ENCODE measurements at places on chromosomes 3 and 15.

DNA sequence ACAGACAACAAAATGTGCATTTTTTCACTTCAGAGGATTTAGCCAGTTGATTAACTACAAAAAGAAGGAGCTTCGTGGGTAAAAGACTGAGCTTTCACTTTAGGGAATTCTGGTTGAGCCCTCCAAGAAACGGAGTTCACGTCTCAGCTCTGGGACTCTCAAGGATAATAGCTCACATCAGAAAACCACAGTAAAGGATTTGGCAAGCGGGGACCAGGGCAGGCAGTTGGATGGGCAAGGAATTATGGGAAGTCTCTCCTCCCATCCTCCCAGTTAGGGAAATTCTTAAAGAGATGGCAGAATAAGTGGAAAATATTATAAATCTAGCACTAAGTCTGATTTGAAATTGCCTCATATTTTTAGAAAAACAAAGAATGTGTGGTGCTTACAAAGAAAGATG, 188.3 kb upstream of the EOMES start:
- no peak for DNase-seq

DNA sequence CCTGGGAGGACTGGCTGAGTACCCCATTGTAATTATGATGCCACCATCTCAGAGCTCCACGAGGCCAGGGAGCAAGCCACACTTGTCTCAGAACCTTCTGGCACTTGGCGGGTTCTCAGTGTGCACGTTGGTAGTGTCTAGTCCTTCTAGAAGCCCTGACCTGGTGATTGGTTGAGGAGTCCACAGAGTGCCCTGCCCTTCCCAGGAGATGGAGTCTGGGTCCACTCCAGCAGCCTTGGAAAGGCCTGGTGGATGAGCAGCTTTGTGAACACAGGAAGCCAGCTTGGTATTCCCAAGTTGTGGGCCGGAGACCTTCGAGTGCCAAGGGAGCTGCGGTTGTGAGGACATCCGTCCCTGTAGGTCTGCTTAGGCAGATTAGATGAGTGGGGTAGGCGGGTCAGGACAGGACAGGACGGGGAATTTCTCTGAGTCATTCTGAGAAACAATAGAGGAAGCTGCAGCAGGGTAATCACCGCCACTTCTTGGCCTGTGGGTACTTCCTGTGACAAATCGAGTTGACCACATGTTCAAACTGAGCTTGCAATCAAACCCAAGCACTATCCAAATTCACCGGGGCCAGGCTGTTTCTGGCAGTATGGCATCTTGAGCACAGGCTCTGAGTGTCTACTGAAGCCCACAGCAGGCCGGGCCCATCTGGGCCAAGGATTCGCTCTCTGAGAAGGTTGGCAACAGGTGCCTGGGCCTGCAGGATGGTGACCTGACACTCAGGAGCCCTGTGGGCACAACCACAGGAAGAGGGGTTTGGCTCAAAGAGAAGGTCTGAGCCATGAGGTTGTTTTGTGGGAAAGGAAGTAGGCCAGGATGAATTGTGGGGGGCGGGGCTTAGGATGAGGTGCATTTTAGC, 71.5 kb upstream of the PLXNA1 start:
- peak; percentile 65 for DNase-seq

GRCh38 chr15:99443768-99444446, 121.9 kb upstream of the MEF2A start:
- DNase-seq = peak; percentile 2

DNA sequence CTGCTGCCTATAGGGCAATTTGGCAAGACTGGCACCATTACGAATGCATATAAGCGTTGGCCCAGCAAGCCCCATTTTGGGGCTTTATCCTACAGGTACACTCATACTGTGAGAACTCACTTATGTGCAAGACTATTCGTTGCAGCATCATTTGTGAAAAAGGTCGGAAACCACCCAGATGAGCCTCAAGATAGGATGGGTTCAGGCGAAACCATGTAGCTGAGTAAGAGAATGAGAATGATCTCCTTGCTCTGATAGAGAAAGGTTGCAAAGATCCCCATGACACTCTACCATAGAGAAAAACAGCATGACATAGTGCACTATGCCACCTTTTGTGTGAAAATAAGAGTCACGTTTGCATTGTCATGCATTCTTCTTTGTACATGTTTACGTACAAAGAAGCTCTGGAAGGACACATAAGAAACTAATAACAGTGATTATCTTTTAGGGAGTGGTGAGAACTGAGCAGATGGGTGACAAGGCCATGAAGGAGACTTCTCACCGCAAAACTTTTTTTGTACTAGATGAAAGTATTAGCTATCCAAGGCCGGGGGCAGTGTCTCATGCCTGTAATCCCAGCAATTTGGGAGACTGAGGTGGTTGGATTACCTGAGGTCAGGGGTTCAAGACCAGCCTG, 50.0 kb downstream of the RHCG start:
- DNase-seq = no peak

GRCh38 chr3:189778340-189778950, 147.3 kb downstream of the TP63 start:
- no peak for DNase-seq

DNA sequence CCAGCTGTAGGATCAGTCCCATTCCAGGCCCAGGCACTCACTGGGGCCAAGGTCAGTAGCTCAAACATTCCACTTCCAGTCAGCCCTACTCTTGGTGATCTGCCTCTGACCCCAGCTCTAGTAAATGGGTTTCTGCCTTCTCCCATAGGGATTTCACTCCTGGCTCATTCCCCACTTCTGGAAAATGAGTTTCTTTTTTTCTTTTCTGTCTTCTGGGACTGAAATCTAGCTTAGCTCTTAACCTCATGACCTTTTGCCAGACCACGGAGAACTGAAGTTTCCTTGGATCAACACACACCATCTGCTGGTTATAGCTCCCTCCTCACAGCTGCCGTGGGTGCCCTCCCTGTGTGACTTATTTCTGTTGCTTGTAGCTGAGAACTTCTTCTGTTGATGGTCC, 21.3 kb downstream of the MME start:
- DNase-seq = no peak

GRCh38 chr3:162007722-162008121, 511.1 kb downstream of the OTOL1 start:
- DNase-seq = no peak

- DNase-seq = no peak
Observed at GRCh38 chr15:57335719-57336118, 40.6 kb upstream of the CGNL1 start.

DNA sequence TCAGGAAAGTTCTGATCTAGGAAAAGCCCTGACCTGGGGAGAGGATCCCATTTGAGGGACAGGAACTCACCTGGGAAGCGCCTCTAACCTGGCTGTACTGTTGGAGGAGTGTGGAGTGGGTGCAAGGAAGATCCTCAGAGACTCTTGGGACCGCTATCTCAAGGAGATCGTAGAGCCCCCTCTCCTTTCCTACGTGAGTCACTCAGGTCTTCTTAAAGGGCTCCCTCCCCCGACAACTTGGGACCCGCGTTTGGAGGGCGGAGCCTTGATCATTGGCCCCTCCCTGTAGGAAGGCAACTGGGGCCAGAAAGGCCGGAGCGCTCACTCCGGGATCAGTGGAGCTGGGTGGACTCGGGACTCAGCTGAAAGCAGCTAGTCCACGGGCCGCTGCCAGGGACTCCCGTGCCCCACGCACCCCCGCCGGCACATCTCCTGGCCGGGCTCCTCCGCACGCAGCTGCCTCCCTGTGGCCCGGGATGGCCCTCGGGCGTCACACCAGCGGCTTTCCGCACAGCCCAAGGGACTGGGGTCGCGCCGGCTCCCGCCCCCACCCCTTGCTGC, 520 bp downstream of the SLC26A6 start:
- DNase-seq = peak; percentile 77

DNA sequence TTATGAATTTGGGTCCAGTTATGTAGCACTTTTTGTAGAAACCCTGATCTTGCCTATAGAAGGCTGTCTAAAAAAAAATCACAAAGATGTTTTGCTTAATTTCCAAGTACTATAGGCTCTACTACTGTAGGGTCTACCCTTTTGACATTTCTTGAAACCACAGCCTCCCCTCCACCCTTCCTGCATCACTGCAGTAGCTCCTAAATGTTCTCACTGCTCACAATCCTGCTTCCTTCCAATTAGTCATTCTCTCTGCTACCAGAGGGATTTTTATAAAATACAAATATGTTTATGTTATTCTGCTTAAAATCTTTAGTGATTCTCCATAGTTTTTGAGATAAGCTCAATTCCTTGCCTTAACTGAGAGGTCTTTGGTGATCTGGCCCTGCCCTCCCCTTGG, 114.0 kb downstream of the CYP19A1 start:
- DNase-seq = no peak

DNA sequence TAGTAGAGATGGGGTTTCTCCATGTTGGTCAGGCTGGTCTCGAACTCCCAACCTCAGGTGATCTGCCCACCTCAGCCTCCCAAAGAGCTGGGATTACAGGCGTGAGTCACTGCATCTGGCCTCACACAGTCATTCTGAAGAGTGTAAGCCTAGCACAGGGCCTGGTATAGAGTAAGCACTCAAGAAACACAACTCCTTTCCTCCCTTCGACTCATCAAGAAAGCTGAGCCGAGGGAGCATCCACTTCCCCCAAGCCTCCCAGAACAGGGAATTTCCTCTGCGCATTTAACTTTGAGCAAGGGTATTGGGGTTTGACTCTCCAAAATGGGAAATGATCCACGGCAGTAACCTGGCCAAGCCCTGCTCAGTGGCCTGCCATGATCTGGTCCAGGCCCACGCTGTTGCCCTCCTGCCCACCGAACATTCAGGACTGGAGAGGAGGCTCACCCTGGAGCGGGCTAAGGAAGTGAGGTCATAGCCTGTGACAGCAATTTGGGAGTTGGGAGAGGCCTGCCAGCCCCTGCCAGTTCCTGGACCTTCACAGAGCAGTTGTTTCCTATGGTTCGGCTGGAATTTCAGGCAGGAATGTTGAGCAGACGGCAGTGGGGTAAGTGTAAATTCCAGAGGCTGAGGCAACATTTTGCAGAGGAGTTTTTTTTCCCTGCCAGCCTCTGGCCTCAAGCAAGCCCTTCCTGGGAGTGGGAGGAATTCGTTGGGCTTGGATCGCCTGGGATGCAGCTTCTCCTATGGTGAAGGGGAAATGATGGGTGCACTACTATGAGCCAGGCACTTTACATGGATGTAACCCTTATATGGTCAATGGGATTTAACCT, 21.2 kb upstream of the SMAD3 start:
- DNase-seq = no peak

DNA sequence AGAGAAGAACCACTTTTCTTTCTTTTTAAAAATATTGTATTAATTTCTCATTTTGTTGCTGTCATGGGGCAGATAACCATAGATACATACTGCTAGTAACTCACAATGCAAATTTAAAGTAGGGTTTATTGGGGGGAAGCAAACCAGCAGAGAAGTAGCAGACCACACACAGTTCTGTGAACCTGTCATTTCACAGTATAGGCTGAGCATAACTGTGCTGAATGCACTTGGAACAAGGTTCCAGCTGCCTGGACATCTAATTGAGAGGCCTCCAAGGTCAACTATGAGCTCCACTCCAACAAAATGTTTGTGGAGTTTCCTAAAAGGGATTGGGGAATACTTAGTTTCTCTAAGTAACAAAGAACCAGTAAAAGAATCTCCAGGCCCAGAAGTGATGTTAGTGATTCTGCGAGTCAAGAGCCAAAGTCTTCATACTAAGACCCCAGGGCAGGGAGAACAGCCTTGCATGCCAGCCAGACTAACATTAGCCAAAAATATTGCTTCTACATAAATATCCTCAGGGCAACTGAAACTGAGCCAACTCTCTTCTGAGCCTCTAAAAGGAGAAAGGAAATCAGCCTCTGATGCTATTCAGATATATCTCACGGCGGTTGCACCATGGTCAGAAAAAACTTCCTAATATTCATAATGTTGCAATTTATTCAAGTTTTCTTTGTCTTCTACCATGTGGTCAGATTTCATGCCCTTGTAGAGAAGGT, 856.4 kb upstream of the ALCAM start:
- no peak for DNase-seq

DNA sequence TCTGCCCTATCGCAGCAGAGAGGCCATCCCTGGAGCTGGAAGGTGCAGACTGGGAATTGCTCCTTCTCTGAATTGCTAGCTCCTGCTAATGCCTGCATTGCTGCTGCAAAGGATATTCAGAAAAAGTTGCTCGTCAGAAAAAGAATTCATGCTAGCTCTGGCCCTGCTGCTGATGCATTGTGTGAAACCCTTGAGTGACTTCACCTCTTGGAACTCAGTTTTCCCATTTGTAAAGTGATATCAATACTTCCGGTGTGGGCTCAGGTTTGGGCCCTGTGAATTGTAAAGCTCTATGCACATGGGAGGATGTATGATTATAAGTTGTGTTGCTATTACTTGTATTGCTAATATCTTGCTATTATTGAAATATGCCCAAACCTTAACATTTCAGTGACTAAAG, 11.4 kb downstream of the SQOR start:
- DNase-seq = no peak

- no peak for DNase-seq
Observed at GRCh38 chr15:89766357-89767311, 9.5 kb upstream of the MESP2 start.

DNA sequence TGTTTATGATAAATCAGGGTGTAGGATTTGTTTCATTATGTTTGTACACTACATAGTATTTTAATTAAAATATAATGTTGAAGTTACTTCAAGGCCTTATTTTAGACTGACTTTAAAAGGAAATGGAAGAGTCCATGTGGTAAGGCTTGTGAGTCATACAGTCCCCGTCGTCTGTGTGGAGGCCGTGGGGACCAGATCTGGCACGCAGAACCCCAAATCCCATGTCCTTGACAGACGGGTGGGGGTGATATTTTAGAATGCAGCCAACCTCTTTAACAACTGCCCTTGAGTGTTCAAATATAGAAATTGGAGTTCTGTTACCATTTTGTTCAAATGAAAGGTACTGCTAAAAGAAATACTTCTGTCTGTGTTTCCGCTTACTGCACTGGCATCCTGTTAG, 35.8 kb downstream of the ABHD17C start:
- DNase-seq = no peak

GRCh38 chr15:70479056-70479455, 284.3 kb downstream of the UACA start:
- DNase-seq = no peak

DNA sequence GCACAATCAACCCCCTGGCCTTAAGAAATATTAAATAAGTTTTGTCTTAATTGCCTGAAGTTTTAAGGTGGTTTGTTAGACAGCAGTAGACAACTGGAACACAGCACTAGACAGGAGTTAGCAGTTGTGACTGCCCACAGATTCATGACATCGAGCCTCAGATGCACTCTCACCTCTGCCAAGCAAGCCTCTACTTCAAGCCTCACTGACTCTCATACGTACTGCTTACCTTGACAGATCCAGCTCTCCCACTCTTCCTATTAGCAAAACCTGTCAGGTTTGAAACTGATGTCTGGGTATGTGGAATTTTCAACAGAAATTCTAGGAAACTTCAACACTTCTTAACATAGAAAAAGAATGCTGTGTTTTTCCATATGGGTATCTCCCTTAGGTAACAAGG, 382.9 kb upstream of the DPH6 start:
- no peak for DNase-seq

GRCh38 chr3:112038863-112039262, 4.3 kb downstream of the TMPRSS7 start:
- no peak for DNase-seq

DNA sequence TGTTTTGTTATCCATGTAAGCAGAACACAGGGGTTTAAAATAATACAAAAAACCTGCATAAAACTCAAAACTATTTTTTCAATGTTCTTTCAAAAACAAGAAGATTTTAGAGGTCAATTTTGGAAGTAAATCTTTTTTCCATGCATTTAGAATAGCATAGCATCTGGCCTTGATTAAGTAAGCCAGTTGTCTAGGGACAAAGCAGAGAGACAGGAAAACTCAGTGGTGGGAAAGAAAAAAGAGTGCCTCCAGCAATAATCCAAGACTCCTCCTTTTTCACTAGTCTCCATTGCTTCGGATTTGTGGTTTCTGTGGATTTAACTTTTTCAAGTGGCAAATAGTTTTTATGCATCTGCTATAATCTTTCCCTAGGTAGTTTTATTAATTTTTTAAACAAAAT, 88.9 kb downstream of the SUCNR1 start:
- DNase-seq = no peak

Data from left colon (tissue), 2 donors.